ENCODE measurements at places on chromosomes 12 and 14.

DNA sequence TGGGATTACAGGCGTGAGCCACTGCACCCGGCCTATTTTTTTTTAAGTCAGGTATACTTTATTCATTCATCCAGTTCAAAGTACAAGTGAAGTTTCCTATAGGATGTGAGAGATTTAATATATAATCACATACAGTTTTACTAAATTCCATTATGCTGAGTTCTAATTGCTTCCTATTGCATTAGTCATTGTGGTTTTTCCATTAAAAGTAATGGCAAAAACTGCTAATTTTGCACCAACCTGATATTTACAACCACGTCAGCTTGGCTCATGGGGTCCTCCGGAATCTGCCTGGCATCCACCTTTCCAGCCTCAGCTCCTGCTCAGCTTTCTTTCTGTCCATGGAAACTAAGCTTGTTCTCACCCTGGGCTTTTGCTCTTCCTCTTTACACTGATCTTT, 67.0 kb upstream of the CSRP2 start:
- DNase-seq, result no peak

GRCh38 chr14:59582161-59582560, 5.5 kb upstream of the CCDC175 start:
- DNase-seq, result no peak

DNA sequence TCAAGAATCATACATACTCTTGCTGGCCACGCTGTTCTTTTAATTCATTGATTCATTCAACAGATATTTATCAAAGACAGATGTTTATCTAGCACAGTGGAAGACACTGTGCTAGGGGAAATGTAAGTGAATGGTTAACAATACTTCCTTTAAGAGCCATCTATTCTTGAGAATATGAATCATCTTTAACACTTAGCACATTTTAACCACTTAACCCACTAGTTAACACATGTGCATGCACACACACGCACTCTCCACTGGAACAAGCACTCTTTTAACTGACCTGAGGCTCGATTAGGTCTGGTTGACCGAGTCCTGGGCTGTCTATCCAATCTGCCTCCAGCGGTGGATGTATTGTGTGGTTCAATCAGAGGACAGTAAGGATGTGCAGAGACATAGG, 34.6 kb downstream of the LMNTD1 start:
- no peak for DNase-seq

DNA sequence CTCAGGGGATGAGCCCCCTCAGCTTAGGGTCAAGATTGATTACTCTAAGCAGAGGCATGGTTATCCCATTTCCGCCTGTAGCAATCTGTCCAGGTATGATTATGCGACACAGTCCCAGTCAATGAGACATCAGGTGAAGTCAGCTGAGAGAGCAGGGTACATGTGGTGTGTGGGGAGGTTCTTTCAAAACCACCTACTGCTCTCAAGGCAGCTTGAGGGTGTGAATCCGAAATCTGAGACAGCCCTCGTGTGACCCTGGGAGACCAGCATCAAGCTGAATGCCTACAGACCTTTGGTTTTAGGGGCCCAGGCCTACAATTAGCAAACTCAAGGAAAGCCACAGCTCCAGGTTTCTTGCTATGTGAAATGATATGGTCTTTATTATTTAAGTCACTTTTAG, 275.7 kb downstream of the ITPR2 start:
- no peak for DNase-seq

- DNase-seq, result peak; percentile 20
These were observed 8.3 kb downstream of the CISTR start for GRCh38 chr12:53743266-53744129.

DNA sequence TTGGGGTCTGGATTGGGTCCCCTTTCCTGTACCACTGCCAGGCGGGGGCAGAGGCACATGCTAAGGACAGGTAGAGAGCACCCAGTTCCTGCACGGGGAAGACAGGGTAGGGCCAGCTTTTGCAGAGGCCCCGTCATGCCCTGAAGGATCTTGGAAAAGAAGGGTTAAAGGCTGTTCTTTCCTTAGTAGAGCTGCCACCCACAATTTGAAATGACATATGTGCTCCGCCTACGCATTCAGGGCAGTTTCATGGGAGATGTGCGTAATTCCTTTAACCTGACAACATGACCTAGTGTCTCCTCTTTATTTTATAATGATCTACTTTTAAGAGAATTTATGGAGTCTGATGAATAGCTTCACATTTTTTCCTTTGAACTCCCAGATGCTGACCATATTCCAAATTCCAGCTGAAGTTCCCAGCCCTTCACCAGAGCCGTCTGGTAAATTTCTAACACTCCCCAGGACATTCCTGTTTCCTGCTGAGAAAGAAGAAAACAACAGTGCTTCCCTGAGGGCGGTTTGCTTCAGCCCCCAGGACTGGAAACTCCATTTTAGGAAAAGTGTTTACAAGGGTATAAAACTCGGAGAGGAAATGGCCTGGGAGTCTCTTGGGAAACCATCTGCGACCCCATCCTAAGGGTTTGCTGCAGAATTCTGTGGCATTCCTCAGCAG, 58.9 kb upstream of the PLEKHG3 start:
- DNase-seq, result no peak

- no peak for DNase-seq
These were observed 5.8 kb downstream of the SLC24A4 start for GRCh38 chr14:92328664-92329255.

- no peak for DNase-seq
These were observed 80.8 kb downstream of the SLC25A21 start for GRCh38 chr14:37091651-37092050.

DNA sequence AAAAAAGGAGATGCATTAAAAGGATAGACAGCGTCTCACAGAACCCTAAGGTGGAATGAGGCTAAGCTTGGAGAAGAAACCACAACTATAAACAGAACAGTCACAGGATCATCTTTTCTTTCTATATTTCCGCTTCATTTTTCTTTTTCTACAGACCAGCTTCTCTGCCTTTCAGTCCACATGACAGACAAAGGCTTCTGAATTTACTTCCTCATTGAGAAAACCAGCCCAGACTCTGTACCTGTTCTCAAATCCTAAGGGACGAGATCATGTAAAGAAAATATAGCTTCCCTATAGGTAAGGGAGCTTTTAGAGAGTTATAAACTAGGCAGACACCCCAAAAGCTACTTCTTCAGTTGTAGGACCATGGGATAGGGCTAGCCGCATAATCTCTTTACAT, 17.4 kb downstream of the SGPP1 start:
- no peak for DNase-seq

- no peak for DNase-seq
These were observed 82.4 kb downstream of the IPO8 start for GRCh38 chr12:30613119-30613830.

DNA sequence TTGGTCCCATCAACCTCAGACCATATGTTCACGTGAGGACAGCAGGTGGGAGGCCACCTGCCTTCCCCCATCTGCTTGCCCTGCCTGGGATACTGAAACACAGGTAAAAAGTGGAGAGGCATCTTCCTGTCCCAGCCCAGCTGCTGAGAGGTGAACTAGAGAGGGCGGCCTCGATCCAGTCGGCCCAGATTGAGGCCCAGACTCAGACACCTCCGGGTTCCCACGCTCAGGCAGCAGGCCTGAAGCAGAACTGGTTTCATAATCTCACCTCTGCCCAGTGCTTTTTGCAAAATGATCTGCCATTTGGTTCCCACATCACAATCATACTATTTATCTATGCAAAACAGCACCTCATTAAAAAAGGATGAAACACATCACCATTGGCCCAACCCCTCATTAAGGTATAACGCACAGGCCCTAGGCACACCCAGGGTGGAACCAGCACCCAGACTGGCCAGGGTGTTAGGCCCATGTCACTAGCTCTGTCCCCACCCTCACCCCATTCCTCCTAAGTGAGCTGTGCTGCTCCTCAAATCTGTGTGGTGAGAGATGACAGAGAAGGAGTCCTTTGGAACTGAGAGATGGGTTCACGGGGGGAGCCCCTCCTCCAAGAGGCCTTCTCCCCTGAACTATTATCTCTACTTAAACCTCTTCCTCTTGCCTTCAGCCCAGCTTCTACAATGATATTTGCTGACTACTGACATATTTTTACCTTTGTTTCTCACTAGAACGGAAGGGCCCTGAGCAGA, 81.1 kb downstream of the ZFP36L1 start:
- DNase-seq, result no peak

- DNase-seq, result peak; percentile 99
These were observed 119.8 kb downstream of the TMEM121 start for GRCh38 chr14:105646175-105646574.
